Activated CD4-positive, alpha-beta T cell treated with anti-CD3 and anti-CD28 coated beads, Interleukin-2, Interleukin-4, amounts not matched to agents 100 ng/mL and 50 ng/mL, durations not matched to agents 16 hours and 8 hours (primary cell): ENCODE measurements at places on chromosomes 1 and 21.

DNA sequence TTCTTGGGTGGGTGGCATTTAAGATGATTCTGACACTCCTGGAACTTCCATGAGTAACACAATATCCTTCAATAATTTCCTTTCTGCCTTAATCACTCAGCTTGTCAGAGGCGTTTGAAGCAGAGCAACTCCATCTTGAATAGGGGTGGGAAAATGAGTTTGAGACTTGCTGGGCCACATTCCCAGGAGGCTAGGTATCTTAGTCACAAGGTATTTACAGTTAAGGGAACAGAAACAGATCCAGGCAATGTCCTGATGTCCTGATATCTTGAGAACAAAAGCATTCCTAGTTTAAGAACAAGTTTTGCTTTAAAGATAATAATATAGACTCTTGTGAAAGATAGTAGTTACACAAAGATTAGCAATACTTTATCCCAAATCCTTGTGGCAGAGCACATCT, 76.6 kb upstream of the KIAA0040 start:
- no peak for DNase-seq

- DNase-seq = no peak
Observed at GRCh38 chr1:206510371-206510770, 3.0 kb downstream of the RASSF5 start.

DNA sequence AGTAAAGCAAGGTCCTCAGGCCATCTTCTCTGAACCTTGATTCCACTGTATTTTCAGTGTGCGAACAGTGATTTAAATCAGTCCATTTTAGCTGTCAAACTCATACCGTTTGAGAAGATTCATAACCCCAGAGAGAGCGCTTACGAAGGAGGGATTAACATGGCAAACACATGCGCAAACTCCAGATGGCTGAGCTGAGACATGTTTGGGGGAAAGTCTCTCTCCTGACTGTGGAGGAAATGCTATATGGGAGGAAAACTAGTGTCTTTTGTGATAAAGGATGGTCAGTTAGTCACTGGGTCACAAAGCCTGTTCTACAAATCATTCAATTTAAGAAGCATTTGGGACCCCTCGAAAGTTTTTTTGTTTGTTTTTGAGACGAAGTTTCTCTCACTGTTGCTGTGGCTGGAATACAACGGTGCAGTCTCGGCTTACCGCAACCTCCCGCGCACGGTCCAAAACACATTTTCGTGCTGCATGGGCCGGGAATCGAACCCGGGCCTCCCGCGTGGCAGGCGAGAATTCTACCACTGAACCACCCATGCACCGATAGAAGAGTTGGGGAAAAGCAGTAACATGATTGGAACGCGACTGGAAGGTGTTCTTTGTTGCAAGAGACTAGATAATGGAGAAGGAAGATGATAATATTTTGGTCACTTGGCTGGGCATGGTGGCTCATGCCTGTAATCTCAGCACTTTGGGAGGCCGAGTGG, 58.4 kb upstream of the CXADR start:
- peak; percentile 83 for DNase-seq

DNA sequence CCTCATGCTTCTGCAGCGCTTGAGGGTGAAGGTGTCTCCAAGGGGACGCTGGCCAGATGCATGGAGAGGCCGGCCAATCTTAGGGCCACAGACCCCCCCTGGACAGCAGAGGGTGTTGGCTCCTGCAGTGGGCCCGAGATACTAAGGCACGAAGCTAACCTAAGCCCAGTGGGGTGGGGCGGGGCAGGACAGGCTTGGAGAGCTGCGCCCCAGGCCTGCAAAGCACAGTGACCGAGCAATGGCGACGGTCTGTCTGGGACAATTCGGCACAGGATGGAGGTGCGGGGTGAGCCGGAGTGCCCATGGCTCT, 1.3 kb downstream of the FNDC10 start:
- no peak for DNase-seq

- no peak for DNase-seq
Observed at GRCh38 chr1:111470596-111470995, 3.2 kb upstream of the C1orf162 start.

- peak; percentile 77 for DNase-seq
Observed at GRCh38 chr1:10692401-10693021, 103.9 kb downstream of the CASZ1 start.

DNA sequence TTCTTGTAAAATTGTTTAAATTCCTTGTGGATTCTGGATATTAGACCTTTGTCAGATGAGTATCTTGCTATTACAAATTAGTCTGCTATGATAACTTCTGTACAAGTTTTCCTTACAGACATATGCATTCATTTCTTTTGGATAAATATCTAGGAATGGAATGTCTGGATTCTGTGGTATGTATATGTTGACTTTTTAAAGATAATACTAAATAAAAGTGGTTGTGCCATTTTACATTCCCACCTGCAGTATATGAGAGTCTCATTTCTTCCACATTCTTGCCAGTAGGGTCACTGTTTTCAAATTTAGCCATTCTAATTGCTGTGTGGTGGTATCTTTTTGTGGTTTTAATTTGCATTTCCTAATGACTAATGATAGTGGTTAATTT, 53.9 kb downstream of the SYDE2 start:
- DNase-seq = no peak

DNA sequence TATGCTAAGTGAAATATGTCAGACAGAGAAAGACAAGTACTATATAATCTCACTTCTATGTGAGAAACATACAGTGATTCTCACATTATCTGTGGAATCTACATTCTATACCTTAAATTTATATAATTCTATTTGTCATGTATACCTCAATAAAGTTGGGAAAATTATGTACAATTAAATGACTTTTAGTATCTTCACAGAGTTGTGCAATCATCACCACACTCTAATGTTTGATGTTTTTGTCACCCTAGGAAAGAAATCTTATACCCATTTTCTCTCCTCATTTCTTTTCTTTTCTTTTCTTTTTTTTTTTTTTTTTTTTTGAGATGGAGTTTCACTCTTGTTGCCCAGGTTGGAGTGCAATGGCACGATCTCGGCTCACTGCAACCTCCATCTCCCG, 37.0 kb upstream of the TINAGL1 start:
- DNase-seq = no peak

DNA sequence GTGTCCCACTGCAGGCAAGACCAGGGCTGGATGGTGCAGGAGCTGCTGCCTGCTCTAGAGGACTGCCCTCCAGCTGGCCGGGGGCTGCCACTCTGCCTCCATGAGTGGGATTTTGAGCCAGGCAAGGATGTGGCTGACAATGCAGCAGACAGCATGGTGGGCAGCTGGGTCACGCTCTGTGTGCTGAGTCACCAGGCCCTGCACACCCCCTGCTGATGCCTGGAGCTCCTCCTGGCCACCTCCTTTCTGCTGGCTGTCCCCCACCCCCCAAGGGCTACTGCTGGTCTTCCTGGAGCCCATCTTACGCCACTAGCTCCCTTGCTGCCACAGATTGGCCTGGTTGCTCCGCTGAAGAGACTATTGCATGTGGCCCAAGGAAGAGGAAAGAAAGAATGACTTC, 3.9 kb upstream of the ZSCAN20 start:
- no peak for DNase-seq
